Stimulated activated CD8-positive, alpha-beta memory T cell treated with anti-CD3 and anti-CD28 coated beads, Interleukin-15, amount 100 ng/mL, for 24 hours (primary cell): ENCODE measurements at places on chromosomes 12 and 14.

DNA sequence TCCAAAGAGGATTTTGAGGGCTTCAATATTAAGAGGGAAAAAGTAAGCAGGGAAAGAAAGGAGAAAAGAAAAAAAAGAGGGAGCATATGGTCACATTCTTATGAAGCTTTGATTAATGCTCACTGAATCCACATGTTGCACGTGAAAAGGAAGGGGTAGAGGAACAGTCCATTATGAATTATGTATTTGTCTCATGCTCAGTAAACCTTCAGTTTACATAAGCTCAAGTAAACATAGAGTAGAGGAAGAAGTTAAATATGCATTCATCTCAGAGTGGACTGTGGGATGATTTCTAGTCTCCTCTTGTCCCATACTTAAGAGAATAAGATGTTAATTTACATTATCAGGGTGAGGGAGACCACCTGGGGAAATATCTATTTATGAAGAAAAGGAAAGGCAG, 334.5 kb downstream of the IPO8 start:
- no peak for DNase-seq

- DNase-seq, result no peak
Measured at GRCh38 chr12:47849261-47849660, 29.6 kb upstream of the HDAC7 start.

DNA sequence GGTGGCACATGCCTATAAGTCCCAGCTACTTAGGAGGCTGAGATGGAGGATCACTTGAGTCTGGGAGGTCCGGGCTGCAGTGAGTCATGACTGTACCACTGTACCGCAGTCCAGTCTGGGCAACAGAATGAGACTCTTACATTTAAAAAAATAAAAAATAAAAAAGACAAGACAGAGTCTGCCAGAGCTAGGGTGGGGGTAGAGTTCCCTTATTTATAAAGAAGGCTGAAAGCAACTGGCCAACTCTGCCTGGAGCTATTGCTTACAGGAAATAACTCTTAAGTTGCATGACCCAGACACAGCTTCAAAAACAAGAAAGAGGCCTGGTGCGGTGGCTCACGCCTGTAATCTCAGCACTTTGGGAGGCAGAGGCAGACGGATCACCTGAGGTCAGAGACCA, 31.5 kb downstream of the NUMB start:
- no peak for DNase-seq

DNA sequence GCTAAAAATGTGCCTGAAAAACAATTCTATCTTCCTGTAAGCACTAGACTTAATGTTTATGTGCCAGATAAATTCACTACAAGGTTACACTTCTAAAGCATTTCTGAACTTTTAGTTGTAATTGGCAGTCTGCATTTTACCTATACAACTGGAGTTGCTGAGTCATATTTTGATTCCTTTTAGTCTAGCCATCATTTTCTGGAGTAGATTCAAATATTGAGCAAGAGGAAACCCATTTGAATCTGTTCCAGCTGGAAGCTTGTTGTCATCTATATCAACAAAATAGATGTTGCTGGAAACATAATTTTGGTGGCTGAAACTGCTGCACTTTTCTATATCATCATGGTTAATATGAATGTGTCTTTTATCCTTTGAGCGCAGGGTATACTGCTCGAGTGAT, 122.2 kb upstream of the CCDC175 start:
- DNase-seq, result no peak

DNA sequence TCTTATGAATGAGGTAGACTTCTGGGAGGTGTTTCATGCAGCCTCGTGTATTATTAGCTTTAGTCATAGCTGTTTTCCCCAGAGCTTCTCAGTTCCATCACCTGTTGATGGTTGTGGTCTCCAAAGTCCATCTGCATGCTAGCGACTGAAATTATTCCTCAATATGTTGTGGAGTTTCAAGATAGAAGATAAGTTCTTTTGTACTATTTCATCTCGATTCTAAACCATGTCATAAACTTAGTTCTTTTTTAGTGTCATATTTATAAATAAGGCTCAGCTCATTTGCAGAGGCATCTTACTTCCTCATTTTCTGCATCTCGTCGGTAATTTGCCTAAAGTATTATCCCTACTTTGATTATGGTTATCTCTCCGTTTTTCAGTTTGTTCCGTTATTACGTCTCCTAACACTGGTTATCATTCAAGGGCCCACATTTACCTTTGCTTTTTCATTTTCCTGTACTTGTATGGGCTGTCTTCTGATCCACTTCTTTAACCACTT, 119.1 kb downstream of the ITPR2 start:
- DNase-seq, result no peak

- no peak for DNase-seq
Measured at GRCh38 chr12:124474709-124475108, 92.7 kb downstream of the NCOR2 start.

- DNase-seq, result no peak
Measured at GRCh38 chr12:128571906-128572810, 251.6 kb downstream of the SLC15A4 start.

GRCh38 chr12:51240971-51241370, 2.3 kb downstream of the DAZAP2 start:
- DNase-seq, result no peak

DNA sequence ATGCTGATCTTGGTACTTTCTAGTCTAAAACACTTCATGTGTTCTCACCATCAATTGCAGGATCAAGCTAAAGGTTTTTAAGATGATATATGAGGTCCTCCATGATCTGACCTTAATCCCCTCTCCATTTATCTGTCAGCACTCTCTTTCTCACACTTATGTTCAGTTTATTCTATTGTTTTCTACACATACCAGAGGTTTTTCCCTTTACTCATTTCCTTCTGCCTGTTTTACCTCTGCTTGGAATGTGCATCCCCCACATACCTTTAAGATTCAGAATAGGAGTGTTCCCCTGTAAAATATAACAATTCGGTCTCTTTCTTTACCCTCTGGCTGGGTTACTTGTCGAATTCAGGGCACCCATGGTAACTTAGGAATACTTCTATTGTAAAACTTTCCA, 219.1 kb upstream of the PKP2 start:
- no peak for DNase-seq

- DNase-seq, result no peak
Measured at GRCh38 chr14:94043756-94044475, 17.8 kb downstream of the OTUB2 start.

DNA sequence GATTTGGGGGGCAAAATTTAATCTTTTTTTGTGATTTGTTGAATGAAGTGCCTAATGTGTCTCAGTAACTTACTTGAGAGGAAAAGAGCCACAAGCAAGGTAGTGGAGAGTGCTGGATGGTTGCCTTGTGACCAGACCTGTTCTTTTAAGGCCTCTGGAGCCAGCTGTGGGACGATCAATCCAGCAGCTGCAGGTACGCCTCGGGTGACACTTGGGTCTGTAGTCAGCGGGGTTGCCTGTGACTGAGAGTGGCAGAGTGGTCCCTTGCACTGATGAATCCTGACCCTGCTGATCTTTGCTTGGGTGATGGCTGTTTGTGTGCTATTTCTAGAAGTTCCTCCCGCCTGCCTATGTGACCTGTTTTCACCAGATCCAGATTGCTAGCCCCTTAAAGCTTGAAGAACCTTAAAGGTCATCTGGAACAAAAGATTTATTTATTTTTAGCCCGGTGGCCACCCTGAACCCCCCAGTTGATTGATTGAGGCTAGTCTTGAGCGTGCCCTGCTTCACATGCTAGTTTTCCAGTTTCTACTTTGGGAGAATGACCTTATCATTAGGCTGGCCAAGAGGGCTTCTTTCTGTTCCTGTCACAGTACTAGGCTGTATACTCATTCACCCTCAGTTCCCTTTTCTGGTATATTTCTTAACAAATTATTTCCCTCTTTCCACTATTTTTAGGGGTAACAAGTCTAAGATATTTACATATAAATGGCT, 23.2 kb downstream of the PRKCH start:
- DNase-seq, result no peak

- no peak for DNase-seq
Measured at GRCh38 chr14:100988956-100989355, 85.4 kb upstream of the RTL1 start.

DNA sequence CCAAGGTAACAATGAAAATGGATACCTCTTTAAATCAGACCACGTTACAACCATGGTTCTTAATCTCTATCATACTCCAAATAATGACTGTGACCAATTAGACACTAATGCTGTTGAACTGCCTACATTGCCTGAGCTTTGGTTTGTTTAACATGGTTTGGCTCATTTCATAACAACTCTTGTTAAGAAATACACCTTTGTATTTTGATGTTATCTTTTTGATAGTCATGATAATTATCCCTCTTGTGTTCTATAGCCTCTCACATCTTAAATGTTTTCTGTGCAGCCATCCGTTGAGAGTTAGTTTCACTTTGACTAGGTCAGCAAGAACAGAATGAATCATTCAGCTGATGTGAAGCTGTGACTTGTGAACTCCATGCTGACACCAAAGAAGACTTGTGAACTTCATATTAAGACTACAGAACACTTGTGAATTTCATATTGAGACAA, 75.5 kb upstream of the RERGL start:
- no peak for DNase-seq

DNA sequence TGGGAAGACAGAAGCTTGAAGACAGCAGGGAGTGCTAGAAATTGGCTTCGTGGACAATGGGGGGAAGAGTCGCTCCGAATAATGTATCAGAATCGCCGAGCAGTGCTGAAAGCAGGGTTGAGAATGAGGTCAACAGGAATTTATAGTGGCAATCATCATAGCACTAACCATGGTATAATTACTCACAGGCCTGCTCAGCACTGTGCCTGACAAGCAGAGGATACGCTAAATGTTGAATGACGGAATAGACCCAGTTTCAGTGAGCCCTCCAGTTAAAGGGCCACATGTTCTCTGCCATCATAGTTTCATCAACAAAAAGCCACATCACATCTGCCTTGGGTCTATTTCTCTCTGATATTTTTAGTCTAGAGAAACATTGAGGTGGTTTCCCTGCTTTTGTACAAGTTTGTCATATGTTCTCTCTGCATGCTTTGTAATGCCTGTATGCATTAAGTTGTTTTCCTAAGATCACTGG, 130.3 kb upstream of the EGLN3 start:
- no peak for DNase-seq

DNA sequence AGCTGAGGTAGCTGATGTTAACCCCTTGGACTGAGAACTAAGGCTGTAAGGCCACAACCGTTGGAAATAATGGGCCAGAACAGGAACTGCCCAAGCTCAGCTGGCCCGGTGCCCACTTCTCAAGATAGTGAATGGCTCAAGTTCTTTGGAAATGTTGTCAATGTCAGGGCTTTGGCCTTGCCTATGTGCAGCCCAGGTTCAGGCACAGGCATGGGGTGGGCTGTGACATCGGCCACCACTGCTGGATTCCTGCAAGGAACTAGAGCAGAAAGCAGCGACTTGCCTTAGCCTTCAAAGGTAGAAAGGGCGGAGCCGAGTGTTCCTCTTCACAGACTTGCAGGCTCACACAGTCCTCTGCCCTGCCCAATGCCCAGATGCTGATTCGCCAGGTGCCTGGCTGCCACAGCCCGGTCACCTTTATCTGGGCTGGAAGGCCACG, 291.2 kb downstream of the ZFP36L1 start:
- no peak for DNase-seq

DNA sequence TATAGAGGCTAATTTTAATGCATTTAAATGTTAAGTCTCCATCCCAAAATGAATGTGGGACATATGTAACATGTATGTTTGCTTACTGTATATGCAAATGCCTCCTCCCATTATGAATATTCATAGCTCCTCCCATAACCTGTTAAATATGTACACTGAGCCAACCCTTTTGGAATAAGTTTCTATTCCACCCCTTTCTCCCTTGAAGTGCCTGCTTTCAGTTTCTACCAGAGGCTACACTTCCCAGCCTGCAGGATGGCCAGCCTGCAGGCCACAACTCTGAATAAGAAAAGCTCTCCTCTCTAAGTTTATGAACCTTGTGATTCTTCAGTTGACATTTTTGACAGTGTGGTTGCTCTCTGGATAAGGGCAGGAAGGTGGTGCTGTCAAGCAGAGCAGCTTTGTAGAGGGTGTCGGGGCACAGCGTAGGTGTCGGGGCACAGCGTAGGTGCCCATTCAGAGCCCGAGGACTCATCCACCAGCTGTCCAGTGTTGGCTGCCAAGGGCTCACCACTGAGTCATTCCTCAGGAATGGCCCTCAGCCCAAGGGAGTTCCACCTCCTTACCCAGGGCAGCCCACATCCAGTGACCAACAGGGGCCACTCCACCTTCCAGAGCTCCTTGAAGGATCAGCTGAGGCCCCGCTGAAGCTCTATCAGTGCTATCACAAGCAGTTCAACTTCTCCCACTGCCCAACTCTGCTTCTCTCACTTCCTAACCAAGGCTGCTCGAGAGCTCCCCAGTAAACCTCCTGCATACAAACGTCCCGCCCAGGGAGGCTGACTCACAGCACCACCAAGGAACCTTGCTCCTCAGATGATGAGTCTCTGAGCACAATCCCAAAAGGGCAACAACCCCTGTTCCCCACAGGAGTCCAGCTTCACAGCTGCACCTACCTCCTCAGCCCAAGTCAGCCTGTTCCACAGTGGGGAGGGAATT, 31.4 kb downstream of the VWF start:
- DNase-seq, result no peak

DNA sequence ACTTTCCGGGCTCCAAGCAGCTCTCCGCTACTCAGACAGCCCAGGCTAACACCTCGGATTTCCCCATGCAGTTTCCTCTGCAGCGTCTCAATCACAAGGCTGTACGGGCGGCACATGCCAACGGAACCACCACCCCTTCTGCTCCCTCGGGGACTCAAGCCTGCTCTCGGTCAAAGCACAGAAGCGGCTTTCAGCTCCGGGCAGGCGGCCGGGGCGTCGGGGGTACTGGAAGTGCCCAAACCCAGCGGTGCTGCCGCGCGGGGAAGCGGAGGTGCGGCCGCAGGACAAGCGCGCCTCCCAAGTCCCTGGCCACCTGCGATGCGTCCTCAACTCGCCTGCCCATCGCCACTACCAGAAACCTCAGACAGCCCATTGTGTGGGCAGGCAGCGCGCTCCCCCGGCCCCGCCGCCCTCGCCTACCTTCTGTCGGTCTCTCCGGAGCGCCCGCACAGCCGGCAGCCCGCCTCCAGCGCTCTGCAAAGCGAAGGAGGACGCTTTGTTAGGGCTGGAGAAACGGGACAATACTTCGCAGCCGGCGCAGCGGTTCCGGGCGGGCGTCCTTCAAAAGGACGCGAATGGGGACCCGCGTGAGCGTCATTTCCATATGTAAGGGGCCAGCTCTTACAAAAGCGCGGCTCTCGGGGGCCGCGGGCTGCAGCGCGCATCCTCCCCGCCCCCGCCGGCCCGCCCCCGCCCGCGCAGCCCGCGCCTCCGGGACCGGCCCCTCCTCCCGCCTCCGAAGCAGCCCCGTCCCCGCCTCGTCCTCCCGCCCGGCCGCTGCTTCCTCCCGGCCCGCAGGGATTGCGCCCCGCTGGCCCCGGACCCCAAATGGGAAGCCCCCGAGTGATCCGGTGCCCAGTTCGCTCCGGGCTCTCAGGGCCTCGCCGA, 674 bp downstream of the NIN start:
- peak; percentile 29 for DNase-seq

DNA sequence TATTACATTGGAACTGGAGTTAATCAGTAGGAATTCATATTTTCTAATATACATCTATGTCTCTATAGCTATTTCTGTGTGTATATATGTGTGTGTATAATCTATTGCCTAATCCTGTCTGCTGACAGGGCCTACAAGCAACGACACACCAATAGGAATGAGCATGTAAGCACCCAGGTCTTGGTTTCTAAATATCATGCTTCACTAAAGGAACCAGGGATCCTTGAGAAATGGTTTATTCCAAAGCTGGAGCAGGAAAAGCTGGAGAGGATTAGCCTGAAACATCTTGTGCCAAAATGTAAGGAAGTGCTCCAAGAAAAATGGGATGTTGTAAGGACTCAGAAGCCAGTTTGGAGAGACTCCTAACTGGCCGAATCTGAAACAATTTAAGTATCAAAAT, 29.3 kb upstream of the LGALS3 start:
- no peak for DNase-seq
